ENCODE measurements at places on chromosomes 11 and 22. TPM values are rescaled to one million over a fixed set of nuclear protein-coding genes. Genes with fewer than 3 reads are reported as not detected.

IFITM10 gene
- total RNA-seq = 0.82 TPM

OR4A47 gene
- not detected for total RNA-seq

PHLDA2 gene
- 0.55 TPM for total RNA-seq

AQP11 gene
- 0.48 TPM for total RNA-seq

DNA sequence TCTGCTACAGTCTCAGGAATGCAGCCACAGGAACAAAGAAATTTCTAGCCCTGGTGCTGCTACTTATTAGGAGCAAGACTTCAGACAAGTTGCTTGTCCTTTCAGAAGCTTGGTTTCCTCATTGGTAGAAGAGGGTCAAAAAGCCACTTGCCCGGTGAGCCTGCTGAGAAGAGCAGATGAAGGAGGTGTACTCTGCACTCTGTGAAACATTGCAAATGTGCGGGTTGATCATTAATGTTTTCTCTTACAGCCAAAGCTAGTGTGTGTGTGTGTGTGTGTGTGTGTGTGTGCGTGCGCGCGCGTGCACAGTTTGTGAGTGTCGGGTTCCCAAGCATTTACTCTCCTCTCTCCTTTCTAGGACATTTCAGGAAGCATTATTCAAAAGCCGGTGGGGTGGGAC is 86.3 kb upstream of the NNMT start:
- H3K4me3 ChIP-seq = no peak overlapping the region
- H3K4me1 ChIP-seq = peaks cover 43% of the 10 kb centered on the region
- peak overlapping the region; percentile 56 for H3K27ac ChIP-seq
- H3K36me3 ChIP-seq = peaks cover 14% of the 10 kb centered on the region

DNA sequence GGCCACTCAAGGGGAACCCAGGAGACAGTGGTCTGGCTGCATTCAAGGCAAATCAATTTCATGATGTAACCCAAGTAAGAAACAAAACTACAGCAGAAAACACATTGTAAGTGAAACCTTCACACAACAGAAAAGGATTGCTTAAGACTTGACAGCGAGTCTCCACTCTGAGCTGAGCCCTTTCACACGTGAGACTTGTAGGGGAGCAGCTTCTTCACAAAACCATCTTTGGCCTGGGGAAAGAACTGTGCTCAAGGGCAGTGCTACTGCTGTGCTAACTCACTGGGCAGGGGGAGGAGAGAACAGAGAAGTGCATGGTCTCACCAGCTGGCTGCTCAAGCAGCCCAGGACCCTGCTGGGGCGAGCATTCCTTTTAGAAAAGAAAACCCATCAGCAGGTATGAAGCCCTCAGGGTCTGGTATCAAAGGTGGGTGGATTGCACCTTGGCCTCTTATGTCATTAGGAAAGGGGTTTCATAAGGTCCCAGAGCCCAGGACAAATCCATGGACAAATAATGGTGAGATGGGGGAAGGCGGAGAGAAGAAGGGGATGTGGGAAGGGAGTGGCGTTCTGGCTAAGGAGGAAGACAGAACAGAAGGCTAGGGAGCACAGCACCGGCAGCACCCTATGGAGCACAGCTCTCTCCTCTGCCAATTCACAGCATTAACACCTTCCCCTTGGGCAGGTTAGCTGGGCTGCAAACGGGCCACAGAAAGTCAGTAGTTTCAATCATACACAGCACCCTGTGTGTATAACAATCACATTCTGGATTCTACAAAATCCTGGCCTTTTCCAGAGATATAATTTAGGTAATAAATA is 20.6 kb upstream of the RAPSN start:
- peaks cover 1% of the 10 kb centered on the region for H3K4me1 ChIP-seq
- H3K4me3 ChIP-seq = no peak overlapping the region
- H3K27ac ChIP-seq = no peak overlapping the region
- no peak for DNase-seq

GRCh38 chr11:95576146-95576845 is 213.3 kb downstream of the FAM76B start:
- no peaks in the 10 kb centered on the region for H3K4me1 ChIP-seq
- H3K4me3 ChIP-seq = no peak overlapping the region
- H3K27me3 ChIP-seq = peaks cover 2% of the 10 kb centered on the region
- H3K36me3 ChIP-seq = peaks cover 1% of the 10 kb centered on the region
- no peak for DNase-seq
- no peak overlapping the region for H3K27ac ChIP-seq

- peaks cover 2% of the 10 kb centered on the region for H3K27me3 ChIP-seq
- no peak overlapping the region for H3K4me3 ChIP-seq
- DNase-seq = no peak
- no peaks in the 10 kb centered on the region for H3K4me1 ChIP-seq
- no peak overlapping the region for H3K27ac ChIP-seq
Observed at GRCh38 chr11:87894961-87895360, 280.3 kb downstream of the RAB38 start.

- no peaks in the 10 kb centered on the region for H3K4me1 ChIP-seq
- DNase-seq = no peak
Observed at GRCh38 chr11:100403816-100404215, 283.3 kb upstream of the ARHGAP42 start.

DNA sequence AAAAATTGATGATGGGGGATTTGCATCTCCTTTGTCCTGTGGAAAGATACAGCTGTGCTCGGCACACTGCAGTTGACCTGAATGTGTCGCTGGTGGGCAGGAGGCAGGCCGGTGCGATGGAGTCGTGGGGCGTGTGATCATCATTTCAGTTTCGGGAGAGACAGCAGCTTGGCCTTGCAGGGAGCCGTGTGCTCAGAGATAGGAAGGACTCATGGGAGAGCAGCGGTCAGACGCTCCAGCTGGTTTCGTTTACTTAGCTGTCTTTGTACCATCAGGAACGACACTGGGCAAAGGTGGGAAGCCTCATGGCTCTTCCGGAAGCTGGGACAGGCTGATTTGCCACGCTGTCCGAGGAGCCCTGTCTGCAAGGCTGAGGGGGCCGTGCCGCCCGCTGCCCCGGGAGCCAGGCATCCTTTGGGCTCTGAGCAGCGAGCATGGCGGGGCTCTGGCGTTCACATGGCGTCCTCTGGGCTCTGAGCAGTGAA is 32.7 kb downstream of the GRAMD4 start:
- H3K27ac ChIP-seq = no peak overlapping the region
- H3K36me3 ChIP-seq = peaks cover 6% of the 10 kb centered on the region
- no peak for DNase-seq
- peaks cover 15% of the 10 kb centered on the region for H3K4me1 ChIP-seq

DNA sequence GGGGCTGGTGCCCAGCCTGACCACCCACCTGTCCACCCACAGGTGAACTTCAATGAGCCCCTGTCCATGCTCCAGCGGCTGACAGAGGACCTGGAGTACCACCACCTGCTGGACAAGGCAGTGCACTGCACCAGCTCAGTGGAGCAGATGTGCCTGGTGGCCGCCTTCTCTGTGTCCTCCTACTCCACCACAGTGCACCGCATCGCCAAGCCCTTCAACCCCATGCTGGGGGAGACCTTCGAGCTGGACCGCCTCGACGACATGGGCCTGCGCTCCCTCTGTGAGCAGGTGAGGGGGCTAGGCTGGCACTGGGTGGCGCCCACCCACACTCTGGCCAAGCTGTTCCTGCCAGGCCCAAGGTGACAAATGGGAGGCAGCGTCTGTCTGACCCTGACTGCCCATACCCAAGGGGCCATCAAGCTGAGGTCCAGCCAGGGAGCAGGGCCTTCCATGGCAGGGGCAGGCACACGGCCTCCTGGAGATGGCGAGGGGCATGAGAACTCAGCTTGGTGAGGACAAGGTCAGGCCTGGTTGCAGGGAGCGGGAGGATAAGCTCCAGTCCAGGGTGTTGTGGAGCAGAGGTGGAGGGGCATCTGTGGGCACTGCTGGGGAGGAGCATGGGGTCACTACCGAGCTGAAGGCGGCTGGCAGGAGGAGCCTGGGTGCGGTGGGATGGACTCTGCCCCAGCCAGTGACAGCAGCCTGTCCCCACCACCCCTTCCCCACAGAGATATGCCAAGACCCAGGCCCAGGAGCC is 77.7 kb downstream of the MORC2 start:
- H3K4me3 ChIP-seq = no peak overlapping the region
- H3K36me3 ChIP-seq = no peaks in the 10 kb centered on the region
- no peaks in the 10 kb centered on the region for H3K27me3 ChIP-seq
- peaks cover 10% of the 10 kb centered on the region for H3K4me1 ChIP-seq
- no peak overlapping the region for H3K27ac ChIP-seq

DNA sequence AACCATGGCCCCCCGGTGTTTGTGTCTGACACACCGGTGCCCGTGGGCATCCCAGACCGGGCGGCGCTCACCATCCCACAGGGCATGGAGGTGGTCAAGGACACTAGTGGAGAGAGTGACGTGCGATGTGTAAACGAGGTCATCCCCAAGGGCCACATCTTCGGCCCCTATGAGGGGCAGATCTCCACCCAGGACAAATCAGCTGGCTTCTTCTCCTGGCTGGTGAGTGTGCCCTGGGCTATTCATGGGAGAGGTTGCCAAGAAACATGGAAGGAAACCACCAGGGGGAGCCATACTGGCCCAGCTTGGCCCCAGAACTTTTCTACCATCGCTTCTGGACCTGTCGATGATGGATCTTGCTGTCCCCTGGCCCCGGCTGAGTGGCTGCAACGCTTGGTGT is 36.5 kb downstream of the PRDM11 start:
- peaks cover 16% of the 10 kb centered on the region for H3K27me3 ChIP-seq
- H3K4me1 ChIP-seq = no peaks in the 10 kb centered on the region
- no peak for DNase-seq
- H3K4me3 ChIP-seq = no peak overlapping the region
- no peak overlapping the region for H3K27ac ChIP-seq
- peaks cover 2% of the 10 kb centered on the region for H3K36me3 ChIP-seq

GRCh38 chr11:33463059-33463458 is 205.9 kb downstream of the HIPK3 start:
- H3K36me3 ChIP-seq = no peaks in the 10 kb centered on the region
- H3K4me1 ChIP-seq = no peaks in the 10 kb centered on the region
- DNase-seq = no peak
- H3K4me3 ChIP-seq = no peak overlapping the region

GRCh38 chr11:46338636-46338987 is 8.7 kb upstream of the DGKZ start:
- peaks cover 15% of the 10 kb centered on the region for H3K27me3 ChIP-seq
- no peaks in the 10 kb centered on the region for H3K36me3 ChIP-seq
- no peak for DNase-seq
- H3K27ac ChIP-seq = no peak overlapping the region

GRCh38 chr22:40081662-40082061 is 86.9 kb downstream of the FAM83F start:
- H3K36me3 ChIP-seq = peaks cover 2% of the 10 kb centered on the region
- no peak overlapping the region for H3K4me3 ChIP-seq
- no peak overlapping the region for H3K27ac ChIP-seq
- H3K27me3 ChIP-seq = no peaks in the 10 kb centered on the region
- DNase-seq = no peak

GRCh38 chr11:129945373-129945772 is 50.0 kb upstream of the NFRKB start:
- no peak overlapping the region for H3K4me3 ChIP-seq
- peaks cover 16% of the 10 kb centered on the region for H3K36me3 ChIP-seq
- peaks cover 3% of the 10 kb centered on the region for H3K4me1 ChIP-seq
- DNase-seq = no peak
- H3K27ac ChIP-seq = no peak overlapping the region
- H3K27me3 ChIP-seq = no peaks in the 10 kb centered on the region

GRCh38 chr11:47470671-47471070 is 21.7 kb upstream of the RAPSN start:
- H3K4me1 ChIP-seq = peaks cover 1% of the 10 kb centered on the region
- no peaks in the 10 kb centered on the region for H3K27me3 ChIP-seq
- no peak for DNase-seq
- no peak overlapping the region for H3K4me3 ChIP-seq
- H3K36me3 ChIP-seq = peaks cover 27% of the 10 kb centered on the region

DNA sequence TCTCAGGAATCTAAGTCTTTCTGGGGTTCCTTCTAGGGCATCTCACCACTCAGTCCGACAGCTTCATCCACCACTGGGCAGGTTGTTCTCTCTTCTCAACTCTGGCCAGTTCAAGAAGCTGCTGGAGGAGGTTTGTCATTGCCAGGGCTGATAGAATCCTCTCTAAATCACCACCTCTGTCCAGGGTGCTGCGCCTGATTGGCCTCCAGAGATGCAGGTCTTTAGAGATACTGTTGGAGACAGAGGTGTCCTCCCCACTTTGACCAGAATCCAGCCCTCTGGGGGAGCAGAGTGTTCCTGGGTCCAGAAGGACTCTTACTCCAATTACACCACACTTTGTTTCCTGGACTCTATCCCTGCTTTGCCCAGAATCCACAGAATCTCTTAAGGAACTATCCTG is 90.2 kb downstream of the NELL1 start:
- no peaks in the 10 kb centered on the region for H3K36me3 ChIP-seq
- no peak overlapping the region for H3K27ac ChIP-seq
- H3K4me3 ChIP-seq = no peak overlapping the region

DNA sequence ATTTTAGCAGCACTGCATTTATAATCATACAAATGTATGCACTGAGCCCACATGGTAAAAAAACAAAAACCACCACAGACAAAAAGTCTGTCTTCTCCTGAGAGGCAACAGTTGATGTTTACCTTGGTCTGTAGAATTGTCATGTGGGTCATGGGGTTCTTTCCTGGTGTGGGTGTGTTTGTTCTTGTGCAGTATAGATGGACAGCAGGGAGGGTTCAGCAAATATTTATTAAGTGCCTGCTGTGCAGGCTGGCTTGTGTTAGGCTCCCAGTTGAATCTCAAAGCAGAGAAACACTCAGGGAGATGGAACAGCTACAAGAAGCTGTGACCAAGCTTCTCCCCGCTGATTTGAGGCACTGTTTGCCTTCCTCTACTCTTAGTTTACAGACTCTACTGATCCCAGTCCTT is 82.2 kb downstream of the PISD start:
- no peak overlapping the region for H3K4me3 ChIP-seq
- no peaks in the 10 kb centered on the region for H3K27me3 ChIP-seq
- H3K27ac ChIP-seq = no peak overlapping the region
- DNase-seq = no peak

- H3K4me1 ChIP-seq = no peaks in the 10 kb centered on the region
- no peak for DNase-seq
- H3K4me3 ChIP-seq = no peak overlapping the region
- no peak overlapping the region for H3K27ac ChIP-seq
Observed at GRCh38 chr11:92322225-92322624, 97.6 kb downstream of the FAT3 start.

DNA sequence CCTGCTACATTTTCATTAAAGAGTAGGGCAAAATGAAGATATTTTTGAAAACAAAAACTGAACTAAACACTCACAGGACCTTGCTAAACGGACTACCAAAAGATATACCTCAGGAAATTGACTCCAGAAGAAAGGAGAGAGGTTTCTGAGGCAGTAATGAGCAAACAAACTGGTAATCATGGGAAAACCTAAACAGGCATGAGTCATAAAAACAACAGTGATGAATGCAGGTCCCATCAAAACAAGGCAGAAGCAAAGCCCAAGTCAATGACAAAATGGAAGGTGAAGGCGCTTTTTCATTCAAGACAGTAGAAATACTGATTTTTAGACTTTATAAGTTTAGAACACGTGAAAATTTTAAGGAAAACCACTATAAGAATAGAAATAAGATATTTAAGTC is 104.5 kb downstream of the EFCAB6 start:
- no peaks in the 10 kb centered on the region for H3K36me3 ChIP-seq
- no peak overlapping the region for H3K27ac ChIP-seq
- DNase-seq = no peak
- peaks cover 12% of the 10 kb centered on the region for H3K27me3 ChIP-seq
- no peak overlapping the region for H3K4me3 ChIP-seq

GRCh38 chr11:8601376-8602133 is 7.5 kb upstream of the STK33 start:
- peaks cover 3% of the 10 kb centered on the region for H3K4me1 ChIP-seq
- DNase-seq = no peak
- H3K4me3 ChIP-seq = no peak overlapping the region
- H3K27ac ChIP-seq = no peak overlapping the region
- peaks cover 29% of the 10 kb centered on the region for H3K27me3 ChIP-seq
- no peaks in the 10 kb centered on the region for H3K36me3 ChIP-seq

GRCh38 chr11:41005986-41006385 is 453.5 kb downstream of the LRRC4C start:
- no peak for DNase-seq
- no peaks in the 10 kb centered on the region for H3K4me1 ChIP-seq
- no peaks in the 10 kb centered on the region for H3K27me3 ChIP-seq
- no peaks in the 10 kb centered on the region for H3K36me3 ChIP-seq
